DMS53 (cell line): ENCODE measurements at places on chromosomes 4 and X.

DNA sequence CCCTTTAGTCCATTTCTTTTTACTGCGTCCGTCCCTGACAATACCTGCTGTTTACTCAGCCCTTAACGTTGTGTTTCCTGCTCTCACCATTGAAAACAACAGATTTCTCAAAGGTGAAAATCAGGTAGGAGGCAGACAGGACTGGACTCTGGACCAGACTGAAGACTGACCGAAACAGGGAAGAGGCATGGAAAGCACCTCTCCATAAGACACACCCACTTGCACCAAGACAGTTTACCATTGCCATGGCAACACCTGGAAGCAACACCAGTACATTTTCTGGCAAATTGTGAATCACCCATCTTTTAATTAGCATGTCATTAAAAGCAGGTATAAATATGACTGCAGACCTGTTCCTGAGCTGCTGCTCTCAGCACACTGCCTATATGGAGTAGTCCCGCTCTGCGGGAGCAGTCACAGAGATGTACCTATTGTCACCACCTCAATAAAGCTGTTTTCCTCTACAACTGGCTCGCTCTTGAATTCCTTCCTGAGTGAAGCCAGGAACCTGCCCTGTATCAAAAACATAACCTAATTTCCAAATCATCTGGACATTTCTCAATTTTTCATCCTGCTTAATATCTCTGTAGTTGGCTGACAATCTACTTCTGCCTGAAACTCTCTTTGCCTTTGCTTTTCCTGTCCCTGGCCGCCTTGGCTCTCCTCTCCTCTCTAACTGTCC lies 117.0 kb downstream of the RNF150 start:
- DNase-seq: peak; percentile 72

GRCh38 chr4:65535113-65535512 lies 135.2 kb downstream of the EPHA5 start:
- no peak for DNase-seq

- peak; percentile 45 for DNase-seq
Measured at GRCh38 chrX:107574054-107574683, 54.1 kb upstream of the PRPS1 start.

DNA sequence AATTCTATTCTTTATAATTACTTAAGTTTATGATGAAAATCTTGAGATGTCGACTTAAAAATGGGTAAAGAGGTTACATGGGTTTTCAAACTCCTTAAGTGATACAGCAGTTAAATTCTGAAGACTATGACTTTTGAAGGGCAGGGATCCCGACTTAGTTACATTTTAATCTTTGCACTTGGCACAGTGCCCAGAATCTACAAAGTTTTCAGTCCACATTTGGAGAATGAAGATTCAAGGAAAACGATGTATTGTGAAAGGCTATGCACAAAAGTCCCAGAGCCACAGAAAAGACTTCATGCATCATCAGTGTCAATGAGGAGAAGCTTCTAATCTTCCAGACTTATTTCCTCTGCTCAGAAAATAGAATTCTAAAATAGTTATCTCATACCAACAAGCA lies 36.3 kb upstream of the GRPR start:
- DNase-seq: no peak

- DNase-seq: no peak
Measured at GRCh38 chr4:476501-476900, 22.5 kb downstream of the ZNF721 start.

DNA sequence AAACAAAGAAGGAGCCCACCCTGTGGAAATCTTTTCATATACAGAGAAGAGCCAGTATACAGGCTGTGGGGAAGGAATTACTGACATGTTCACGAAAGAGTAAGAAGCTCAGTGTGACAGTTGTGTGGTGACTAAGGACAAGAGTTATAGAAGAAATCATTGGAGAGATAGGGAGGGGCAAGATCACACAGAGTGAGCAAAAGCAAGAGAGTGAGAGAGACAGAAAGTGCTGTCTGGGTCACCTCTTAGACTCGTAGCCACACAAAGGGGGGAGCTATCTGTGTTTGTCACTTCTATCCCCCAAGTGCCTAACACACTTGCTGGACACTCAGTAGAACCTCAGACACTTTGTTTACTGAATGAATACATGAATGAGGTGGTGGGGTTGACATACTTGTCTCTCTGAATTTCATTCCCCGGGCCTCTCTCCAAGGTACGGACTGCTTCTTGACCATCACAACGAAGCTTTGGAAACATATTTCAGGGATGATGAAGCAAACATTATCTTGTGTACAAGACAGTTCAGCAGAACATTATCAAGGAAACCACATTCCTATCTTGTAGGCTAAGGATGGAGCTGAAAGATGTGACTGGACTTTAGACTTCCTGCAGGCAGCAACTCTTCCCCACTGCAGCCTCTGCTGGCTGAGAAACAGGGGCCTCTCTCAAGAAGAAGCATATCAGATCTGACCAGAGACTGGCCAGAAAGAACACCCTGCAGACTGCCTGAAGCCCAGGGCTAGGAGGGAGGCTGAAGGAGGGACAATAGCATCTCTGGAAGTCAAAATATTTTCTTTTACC lies 168.2 kb downstream of the AMELX start:
- no peak for DNase-seq

DNA sequence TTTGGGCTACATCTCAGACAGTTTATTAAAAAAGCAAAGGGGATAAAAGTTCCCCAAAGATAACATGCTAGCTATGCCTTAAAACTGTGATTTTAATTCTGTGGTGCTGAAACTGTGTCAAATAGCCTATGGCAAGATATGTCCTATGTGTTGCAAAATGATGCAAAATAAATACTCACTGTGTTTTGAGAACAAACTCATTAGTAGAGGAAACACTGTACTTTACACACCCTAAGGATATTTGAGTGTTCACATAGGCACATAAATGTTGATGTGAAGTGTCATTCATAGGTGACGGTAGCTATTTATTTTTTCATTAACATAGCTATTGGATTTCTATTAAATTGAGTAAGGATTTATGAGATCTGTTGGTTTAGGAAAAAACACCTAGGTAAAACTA lies 351.9 kb downstream of the FAT4 start:
- DNase-seq: peak; percentile 47

GRCh38 chrX:42759881-42760280 lies 18.1 kb downstream of the PPP1R2C start:
- DNase-seq: no peak

DNA sequence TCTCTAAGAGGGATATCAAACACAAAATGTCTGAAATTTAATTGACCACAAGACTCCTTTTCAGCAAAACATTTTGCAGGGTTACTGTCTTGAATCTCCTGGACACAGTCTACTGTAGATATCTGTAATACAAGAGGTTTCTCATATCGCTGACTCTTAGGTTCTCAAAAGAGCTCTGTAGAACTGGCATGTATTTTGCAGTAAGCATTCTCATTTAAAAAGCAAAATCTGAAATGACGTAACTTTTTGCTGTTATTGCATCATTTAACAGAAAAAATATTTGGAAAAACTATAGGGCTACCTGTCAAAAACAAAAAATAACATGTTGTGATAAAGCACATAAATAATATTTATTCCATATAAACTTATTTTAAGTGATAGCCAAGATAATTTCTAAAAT lies 114.2 kb downstream of the CDS1 start:
- no peak for DNase-seq

- DNase-seq: peak; percentile 91
Measured at GRCh38 chr4:4395849-4396627, 9.1 kb downstream of the NSG1 start.

DNA sequence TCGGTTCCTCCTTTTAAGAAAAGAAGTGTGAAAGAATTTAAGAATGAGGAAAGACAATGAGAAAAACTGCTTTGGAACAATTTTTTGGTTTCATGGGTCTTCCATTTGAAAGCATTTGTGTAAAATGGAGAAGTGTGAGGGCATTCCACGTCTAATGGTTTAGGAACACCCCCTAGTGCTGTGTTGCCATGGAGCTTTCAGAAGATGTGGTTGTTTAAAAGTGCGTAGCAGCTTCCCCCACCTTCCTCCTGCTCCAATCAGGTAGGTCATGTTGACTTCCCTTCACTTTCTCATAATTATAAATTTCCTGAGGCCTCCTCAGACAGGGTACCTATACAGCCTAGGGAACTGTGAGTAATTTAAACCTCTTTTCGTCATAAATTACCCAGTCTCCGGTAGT lies 50.0 kb downstream of the UGT2B10 start:
- peak; percentile 41 for DNase-seq

DNA sequence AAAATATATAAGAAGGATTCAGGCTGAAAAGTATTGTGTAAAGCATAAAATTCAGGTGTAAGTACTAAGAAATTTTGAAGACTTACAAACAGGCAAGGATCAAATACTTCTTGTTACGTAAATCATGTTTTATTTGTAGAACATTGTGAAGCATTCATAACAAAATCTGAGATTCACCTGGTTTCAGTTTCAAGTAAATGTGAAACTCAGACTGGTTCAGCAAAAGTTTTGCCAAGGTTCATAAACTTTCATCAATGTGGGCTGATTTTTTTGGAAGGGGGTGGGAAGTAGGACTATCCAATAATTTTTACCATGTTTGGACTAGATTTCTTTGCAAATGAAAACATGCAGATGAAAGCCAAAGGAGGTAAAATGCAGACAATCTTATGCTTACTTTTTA lies 527.7 kb downstream of the ANKRD50 start:
- no peak for DNase-seq

DNA sequence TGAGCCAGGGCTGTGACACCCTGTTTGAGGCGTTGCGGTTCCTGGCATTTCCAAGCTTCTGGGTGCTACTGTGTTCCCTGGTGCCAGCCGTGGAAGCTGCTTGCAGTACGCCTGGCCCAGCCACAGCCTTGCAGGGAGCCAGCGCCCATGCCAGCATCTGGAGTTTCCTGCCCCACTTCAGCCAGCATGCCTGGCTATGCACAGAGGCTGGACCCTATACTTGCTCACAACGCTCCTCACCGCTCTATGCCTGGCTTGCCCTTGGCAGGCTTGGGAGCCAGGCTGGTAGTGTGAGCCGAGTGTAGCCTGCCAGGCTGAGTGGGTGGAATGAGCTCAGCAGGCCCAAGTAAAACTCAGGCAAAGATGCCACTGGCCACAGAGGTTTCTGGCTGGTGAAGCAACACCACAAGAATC lies 22.4 kb downstream of the PRRG1 start:
- no peak for DNase-seq
